NCI-H524 treated with DMSO at 0.1 percent for 48 hours (cell line): ENCODE measurements at places on chromosomes 1 and 21.

- no peak for DNase-seq
Observed at GRCh38 chr1:206555473-206555935, 48.2 kb downstream of the RASSF5 start.

DNA sequence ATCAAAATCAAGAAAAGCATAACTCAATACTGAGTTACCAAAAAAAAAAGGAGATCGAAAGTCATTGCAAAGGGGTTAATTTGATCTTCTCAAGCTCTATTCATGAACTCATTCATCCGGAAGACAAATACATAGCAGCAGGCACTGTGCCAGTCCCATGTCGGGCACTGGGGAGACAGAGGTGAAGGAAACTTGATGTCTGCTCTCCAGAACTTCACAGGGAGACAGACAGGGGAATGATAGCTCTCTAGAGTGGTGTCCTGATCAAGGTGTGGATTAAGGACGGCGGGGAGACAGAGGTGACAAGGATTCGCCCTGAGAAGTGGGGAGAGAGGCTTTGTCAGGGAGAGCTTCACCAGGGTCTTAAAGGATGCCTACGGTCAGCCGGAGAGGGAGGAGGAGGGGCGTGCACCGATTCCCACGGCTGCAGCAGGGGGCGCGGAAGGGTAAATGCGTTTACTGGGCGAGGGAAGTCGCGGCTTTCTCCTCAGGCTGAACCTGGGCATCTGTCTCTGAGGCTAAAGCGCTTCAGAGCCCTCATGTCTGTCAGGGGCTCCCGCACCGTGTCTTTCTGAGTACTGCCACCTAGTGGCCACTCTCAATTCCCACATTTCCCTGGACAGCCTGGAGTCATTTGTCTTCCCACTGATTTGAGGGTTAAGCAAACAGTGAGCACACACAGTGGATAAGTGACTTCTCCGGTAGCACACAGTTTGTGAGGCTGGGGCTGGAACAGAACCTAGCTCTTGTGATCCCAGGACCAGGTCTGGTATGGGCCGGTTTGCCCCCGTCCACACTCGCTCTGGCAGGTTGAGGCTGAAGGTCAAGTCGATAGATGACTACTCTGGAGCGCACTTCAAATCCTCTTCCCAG is 152.8 kb downstream of the TENT5C start:
- peak; percentile 71 for DNase-seq

DNA sequence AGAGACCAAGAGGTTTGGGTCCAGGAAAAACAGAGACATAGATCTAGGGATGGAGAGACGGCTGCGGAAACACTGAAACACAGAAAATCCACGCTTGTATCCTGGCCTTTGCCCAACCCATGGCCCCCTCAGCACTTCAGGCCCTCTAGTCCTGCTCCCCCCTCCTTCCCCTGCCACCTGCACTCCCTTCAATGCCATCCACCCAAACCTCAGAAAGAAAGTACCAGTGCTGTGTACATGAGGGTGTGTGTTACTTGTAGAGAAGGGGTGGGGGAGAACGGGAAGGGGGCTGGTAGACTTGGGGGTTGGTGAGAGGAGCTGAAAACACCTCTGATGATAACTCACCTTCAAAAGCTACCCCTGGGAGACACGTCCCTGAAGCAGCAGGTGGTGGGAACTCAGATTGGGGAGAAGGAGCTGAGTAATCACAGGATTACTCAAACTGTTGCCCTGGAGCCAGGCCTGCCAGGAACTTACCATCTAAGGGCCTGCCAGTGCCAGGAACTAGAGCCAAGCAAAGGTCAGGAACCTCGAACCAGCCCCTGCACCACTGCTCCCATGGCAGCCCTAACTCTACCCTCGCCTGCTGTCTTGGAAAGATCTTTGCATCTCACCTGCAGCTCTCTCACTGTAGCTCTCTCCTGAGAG is 11.5 kb downstream of the RORC start:
- DNase-seq = no peak

DNA sequence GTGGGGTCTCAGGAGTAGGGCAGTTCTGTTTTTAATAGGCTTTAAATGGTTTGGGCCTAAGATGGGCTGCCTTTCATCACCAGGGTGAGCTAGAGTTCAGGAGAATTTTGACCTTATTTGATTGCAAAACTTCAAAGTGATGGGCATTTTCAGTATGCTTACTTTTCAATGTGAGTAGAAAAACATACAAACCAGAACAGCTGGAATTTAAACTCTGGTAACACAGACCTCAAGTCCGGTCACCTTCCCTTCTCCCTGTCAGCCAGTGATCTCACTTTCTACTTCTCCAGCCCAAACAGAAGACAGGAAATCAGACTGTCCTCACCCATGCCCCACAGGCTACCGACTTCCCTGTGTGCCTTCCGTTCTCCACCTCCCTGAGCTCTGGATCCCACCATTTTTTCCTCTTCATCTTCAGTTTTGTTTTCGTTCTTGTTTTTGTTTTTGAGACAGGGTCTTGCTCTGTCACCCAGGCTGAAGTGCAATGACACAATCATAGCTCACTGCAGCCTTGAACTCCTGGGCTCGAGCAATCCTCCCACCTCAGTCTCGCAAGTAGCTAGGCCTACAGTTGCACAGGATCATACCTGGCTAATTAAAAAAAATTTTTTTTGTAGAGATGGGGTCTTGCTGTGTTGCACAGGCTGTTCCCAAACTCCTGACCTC is 374.0 kb downstream of the CAMTA1 start:
- no peak for DNase-seq

GRCh38 chr1:208682664-208683013 is 438.5 kb upstream of the PLXNA2 start:
- peak; percentile 38 for DNase-seq

DNA sequence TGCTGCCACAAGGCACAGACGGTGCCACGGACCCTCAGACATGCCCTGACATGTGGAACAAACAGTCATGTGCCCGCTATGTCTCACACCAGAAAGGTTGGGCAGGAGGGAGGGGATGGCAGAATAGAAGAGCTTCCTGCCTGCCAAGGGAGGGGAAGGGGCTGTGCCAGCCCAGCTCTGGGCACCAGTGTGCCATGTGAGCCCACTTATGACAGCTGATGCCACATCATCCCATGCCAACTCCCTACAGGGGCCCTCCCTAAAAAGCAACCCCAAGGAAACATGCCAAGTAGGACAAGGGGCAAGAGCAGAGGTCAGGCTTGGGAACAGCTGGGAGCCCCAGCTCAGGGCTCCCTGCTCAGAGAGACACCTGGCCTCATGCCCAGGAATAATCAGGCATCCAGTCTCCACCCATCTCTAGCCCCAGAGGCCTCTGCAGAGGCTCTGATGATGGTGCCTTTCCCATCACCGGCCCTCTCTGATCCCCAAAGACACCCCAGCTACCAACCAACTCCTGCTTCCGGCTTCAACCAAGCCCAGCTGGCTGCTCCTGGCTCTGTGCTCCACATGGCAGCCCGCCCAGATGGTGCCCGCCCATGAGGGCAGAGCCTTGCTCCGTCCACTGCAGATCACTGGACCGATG is 10.3 kb downstream of the ADGRB2 start:
- no peak for DNase-seq

DNA sequence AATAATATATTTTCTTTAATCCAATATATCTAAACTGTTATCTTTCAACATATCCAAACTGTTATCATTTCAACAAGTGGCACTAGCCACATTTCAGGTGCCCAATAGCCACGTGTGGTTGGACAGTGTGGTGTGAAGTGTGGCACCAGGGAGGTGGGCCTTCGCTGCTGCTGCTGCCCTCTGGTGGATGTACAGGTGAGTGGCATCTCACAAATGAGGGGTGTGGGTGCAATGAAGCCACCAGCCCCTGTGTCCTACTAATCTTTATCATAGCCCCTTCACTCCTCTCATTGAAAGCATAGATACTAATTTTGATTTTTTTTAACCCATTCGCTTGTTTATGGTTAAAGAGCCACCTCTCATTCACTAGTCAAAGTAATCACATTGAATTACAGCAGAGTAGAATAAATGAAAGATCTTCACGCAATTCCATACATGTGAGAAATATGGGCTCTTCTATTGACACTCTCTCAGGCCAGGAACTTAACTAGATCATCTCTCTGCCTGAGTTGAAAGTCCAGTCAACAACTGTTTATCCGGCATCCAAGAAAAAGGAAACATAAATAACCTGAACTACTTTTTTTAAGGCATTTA is 499.2 kb downstream of the OMA1 start:
- DNase-seq = no peak
